ENCODE measurements at places on chromosomes 2 and 18.

DNA sequence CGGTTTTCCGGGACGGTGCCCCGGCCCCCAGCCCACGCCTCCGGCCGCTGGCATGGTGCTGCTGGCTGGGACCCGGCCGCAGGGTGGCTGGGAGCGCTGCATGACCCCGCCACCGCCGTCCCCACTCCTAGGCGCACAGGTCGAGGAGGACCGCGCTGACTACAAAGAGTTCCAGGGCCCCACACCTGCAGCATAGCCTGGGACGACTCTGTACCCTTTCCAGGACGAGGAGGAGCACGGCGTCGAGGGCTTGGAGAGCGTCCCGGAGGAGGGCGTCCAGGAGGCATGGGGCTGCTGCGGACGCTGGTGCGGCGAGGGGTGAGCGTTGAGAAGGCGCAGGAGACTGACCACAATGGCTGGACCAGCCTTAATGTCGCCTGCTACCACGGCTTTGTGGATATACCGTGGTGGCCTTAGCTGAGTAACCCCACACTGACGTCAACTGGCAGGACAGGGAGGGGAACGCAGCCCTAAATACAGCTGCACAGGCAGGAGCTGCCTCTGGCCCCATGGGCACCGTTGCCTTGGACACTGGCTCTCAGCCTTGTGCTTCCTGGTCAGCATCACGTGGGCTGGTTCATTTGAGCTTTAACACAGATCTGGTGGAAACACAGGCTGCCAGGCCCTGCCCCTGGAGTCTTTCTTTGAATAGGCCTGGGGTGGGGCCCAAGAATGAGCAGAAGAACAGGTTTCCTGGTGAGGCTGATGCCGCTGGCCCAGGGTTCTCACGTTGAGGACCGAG lies 40.9 kb upstream of the TRIM43B start:
- no peak for DNase-seq

DNA sequence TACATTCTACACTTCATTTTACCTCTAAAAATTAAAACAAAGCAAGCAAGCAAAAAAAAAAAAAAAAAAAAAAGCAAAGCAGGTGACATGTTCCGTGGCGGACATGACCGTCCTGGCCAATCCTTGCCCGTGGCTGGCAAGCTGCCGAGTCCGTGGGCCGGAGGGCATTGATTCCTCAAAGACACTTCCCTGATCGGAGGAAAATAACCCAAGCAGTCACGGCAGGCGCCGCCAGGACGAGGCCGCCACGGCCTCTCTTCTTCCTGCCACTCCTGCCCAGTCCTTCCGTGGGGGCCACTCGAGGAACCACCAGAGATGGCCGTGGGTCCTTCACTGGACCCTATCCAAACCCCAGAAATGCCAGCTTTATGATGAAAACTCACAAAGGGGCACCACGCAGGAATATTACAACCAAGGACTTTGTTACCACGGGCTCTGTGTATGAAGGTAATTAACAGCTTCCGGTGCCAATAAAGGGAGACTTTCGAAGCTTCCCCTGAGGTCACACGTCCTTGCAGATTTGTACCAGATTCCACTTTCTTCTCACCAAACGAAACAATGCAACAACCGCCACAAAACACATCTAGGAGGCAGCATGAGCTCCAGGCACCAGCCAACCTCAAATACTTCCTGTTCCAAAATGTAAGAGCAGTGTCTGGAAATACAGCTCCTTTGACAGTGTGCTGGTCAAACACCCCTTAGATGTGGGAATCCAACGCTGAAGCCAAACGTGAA lies 170.3 kb downstream of the HDAC4 start:
- DNase-seq, result no peak

DNA sequence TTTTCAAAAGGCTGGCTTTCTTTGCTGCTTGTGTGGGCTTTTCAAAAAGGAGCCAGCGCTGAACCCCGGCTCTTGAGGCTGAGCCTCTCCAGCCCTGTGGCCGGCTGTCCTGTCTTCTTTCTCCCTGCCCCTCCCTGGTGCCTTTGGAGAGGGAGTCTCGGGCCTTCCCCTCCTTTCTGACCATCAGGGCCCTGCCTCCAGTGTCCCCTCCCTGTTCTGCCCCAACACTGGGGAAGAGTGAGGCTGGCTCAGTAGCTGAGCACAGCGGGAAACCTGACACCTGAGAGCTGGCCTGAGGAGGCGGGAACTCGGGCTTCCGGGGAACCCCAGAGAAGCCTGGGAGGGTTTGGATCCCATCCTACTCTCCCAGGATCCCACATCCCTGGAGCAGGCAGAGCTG lies 232.1 kb downstream of the LOXHD1 start:
- DNase-seq, result no peak

- no peak for DNase-seq
Observed at GRCh38 chr18:26510337-26510736, 38.0 kb downstream of the KCTD1 start.

- no peak for DNase-seq
Observed at GRCh38 chr2:225842939-225843338, 443.4 kb downstream of the NYAP2 start.

DNA sequence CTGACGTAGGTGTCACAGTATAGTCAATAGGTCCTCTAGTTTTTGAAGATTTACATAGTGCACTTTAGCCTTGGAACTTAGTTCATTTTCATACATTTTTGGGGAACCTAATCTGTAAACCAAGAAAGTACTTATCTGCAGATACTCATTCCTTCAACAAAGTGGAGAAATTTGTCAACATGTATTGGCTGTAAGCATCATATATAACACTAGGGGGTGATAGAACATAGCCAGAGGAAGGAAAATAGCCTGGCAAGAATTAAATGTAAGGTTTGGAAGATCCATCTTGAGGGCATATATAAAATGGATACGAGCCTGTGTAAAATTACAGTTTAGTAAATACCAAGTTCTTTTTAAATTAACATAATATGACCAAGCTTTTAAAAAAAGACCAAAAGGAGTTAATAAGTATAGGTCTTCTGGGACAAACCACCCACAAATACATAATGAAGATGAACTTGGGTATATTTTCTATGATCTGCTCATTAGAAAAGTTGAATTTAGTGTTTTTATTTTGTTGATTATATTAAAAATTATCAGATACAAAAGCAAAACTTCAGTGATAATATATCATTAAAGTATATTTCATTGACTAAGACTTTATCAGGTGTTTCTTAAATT lies 18.2 kb downstream of the RPL37A start:
- DNase-seq, result no peak

DNA sequence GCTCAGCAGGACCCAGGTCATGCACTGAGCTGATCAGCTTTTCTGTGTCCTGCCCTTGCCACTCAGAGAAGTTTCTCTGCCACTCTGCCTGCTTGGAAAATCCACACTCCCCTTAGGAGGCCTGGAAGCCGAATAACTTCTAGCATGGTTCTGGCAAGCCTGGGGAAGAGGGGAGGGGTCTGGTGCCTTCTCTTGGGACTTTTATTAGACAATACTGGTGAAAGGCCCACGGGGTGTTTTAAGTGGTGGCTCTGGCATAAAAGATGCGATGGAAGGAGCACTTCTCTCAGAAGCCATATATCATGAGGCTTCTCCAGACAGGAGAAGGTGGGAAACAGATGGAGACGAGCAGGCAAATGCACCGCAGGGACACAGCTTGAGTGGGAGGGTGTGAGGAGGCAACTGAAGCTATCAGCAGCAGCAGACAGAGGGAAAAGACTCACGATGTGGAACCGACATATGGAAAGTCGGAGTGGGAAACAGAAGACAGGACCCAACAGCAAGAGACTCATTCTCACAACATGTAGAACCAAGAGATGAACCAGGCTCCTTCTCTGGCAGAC lies 141.8 kb upstream of the CTNNA2 start:
- no peak for DNase-seq

GRCh38 chr2:122451040-122451439 lies 695.6 kb downstream of the TSN start:
- no peak for DNase-seq

DNA sequence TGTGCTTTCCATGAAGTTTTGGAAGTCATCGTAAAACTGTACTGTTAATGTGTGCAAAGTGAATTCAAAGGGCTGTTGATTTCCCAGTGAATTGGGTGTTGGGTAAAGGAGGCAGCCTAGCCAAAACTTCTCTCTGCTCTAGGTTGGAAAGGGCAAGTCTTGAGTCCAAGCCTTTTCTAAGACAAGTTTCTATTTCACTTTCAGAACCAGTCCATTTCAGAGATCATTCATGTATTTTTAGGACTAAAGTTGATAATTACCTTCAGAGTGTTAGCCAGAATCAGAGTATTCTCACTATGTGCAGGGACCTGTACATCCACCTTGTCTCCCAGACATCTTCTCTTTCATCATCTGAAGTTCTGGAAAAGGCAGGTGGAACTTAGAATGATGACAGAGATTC lies 636.1 kb upstream of the KLHL29 start:
- no peak for DNase-seq

- DNase-seq, result no peak
Observed at GRCh38 chr2:230898713-230899091, 26.3 kb downstream of the GPR55 start.

GRCh38 chr2:56331810-56332209 lies 148.0 kb downstream of the CCDC85A start:
- no peak for DNase-seq

DNA sequence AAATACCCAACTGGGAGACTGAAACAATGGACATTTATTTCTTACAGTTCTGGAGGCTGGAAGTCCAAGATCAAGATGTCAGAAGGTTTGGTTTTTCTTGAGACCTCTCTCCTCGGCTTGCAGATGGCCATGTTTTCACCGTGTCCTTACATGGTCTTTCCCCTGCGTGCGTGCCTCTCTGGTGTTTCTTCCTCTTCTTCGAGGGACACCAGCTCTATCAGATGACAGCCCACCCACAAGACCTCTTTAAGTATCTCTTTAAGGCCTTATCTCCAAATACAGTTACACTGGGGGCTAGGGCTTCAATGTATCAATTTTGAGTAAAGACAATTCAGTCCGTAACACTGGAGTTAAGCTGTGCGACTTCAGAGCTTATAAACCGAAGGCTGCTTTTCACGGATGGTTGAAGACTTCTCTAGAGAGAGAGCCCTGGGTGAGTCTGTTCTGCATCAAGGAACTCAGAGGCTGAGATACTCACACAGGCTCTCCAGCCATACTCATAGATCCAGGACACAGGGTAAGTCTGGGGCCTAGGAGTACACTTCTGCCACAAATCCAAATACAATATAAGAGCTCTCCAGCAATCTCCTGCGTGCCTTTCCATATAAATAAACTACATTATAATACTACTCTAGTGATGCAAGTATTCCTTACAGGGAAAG lies 339.9 kb upstream of the PKDCC start:
- DNase-seq, result no peak

GRCh38 chr2:240644171-240644651 lies 18.9 kb downstream of the GPR35 start:
- DNase-seq, result no peak

GRCh38 chr18:28075501-28075900 lies 101.4 kb downstream of the CDH2 start:
- DNase-seq, result no peak

DNA sequence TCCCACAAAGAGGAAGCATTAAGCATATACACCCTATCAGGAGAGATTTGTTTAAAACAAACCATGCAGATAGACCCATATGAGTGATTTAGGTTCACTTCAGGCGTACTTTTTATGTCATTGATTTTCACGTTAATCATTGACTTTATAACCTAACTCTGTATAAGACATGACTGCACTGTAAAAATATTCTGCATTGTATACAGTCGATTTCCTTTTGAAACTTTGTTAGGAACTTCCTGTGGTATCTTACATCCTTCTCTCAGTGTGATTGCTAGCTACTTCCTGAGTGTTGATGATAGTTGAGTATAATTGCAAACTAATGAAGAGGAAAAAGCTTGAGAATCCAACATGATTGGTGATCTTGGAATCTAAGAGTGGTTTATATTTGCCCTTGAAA lies 69.4 kb downstream of the XIRP2 start:
- DNase-seq, result no peak

DNA sequence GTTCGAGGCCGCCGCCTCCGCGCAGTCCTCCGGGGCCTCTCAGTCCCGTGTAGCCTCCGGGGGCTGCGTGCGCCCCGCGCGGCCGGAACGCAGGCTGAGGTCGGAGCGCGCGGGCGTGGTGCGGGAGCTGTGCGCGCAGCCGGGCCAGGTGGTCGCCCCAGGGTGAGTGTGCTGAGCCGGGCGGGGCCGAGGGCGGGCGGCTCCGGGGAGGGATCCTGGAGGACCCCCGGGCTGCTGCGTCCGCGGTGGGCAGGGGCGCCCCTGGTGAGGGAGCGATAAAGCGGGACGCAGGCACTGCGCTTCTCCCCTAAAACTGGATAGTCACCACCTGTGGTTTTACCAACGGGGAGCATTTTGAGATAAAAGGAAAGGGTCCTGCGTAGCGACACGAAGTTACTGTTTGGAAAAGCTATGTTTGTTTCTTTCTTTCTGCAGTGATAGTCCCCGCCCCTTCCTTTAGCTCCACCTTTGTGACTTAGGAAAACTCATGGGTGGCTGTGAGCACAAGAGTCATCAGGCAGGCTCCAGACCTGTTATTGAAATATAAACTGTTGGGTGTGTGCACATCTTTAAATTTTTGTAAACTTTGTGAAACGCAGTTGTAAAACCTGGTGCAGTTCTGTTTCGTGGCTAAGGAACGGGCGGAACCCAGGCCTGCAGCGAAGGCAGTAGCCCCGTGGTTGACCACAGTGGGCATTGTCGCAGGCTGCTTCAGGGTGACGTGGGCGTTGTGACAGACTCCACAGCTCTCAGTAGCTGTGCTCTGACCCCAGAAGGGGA lies 687 bp downstream of the CTDP1 start:
- DNase-seq, result no peak

- no peak for DNase-seq
Observed at GRCh38 chr18:47915930-47916329, 14.5 kb downstream of the SMAD2 start.

GRCh38 chr2:84847326-84848050 lies 33.4 kb downstream of the TRABD2A start:
- no peak for DNase-seq

DNA sequence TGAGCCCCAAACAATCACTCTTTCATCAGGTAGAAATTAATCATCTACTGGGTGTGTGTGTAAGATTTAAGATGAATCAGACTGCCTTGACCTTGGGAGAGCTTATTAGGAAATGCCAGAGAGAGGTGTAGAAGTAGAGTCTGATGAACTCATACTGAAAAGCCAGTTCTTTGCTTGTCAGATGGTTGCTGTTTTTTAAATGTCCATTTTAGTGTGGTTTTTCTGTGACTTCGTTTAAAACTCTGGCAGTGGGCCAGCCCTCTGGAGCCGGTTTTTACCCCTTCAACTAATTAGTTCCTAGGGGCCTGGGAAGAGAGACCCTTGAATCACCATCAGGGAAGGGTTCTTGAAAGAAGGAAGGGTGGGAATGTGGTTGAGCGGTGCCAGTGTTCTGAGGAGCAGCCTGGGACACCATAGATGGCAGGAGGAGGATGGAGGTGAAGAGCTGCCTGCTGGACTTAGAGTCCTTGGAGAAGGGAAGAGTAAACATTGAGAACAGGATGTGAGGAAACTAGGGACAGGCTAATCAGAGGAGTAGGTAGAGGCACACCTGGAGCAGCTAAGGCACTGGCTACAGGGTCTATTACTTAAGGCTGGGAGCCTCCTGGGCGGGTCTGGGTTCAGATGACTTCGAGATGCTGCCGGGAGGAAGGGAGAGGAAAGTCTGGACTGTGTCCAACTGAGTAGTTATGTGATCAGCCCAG lies 66.1 kb downstream of the LRRFIP1 start:
- DNase-seq, result no peak

Data from stimulated activated CD4-positive, alpha-beta T cell treated with anti-CD3 and anti-CD28 coated beads, Interleukin-15, amount 100 ng/mL, for 1 hour (primary cell).